Fibroblast of skin of right quadriceps (primary cell): ENCODE measurements at places on chromosomes 1 and 21.

DNA sequence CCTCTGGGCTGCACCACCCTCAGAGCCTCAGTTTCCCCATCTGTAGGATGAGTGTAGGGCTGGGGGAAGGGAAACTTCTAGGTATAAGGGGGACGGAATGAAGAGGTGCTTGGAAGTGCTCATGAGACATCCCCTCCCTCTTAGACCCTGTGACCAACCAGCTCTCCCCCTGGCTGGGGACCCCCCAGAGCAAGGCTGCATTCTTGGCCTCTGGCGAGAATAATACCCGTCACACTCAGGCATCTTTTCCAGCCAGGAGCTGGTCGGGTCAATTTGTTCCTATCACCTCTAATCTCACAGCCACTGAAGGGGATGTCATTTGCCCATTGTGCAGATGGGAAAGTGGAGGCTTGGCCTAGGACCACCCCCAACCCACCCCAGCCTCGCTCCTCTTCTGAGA lies 443.0 kb downstream of the PTPRU start:
- DNase-seq = no peak

GRCh38 chr21:37028570-37028969 lies 22.1 kb downstream of the RIPPLY3 start:
- DNase-seq = peak; percentile 15

GRCh38 chr1:87219626-87220025 lies 109.1 kb upstream of the LMO4 start:
- DNase-seq = no peak

DNA sequence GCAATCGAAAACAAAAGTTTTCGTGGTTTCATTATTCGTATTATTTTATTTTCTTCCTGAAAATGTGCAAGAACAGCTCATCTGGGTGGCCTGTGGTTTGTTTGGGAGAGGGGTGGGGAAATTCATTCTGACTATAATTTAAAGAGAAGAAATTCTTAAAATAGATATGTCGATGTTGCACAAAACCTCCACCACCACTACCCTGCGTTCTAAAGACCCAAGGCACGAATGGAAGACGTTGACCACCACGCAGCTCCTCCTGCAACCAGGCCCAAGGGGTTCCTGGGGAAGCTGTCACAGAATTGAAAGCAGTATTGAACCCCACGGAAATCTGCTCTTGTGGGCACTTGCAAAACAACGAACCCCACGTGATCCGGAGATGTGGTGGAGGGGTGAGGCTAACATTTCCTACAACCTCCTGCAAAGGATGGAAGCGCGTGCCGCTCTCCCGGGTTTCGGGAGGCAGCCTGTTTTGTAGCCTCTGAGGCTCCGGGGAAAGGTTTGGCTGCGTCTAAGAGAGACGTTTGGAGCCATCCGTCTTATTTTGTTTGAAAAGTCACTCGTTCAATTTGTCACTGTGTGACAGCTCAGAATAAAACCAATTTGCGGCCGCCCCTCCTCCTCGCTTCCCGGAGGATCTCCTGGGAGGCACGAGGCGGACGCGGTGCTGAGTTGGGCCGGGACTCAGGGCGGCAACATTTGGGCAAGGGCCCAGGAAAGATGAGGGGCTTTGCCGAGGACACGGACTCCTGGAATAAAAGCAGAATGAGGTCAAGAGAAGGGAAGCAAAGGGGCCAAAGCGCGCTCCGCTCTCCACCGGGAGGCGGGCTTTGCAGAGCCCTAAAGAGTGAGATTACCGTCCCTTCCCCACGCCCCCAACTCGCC lies 810 bp upstream of the HLX start:
- DNase-seq = peak; percentile 42

DNA sequence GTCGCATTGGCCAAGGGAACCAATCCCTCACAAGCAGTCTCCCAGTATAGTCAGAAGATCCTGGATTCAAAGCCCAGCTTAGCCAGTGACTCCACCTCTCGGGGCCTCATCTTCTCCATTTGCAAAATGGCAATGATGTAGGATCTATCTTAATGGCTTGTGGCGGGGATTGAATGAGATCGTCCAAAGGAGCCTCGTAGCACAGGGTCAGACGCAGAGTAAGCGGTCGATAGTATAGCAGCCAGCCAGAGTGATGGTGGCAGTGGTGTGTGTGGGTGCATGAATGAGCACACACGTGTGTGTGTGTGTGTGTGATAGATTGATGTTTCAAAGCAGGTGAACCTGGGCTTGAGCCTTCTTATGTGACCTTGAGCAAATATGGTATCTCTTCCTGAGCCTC lies 79.8 kb upstream of the WNT4 start:
- no peak for DNase-seq

GRCh38 chr1:207850621-207851407 lies 60.1 kb downstream of the CD34 start:
- DNase-seq = no peak

- no peak for DNase-seq
Observed at GRCh38 chr1:226748306-226748705, 9.2 kb upstream of the ITPKB start.

GRCh38 chr1:55947446-55947845 lies 631.9 kb downstream of the PLPP3 start:
- peak; percentile 6 for DNase-seq

DNA sequence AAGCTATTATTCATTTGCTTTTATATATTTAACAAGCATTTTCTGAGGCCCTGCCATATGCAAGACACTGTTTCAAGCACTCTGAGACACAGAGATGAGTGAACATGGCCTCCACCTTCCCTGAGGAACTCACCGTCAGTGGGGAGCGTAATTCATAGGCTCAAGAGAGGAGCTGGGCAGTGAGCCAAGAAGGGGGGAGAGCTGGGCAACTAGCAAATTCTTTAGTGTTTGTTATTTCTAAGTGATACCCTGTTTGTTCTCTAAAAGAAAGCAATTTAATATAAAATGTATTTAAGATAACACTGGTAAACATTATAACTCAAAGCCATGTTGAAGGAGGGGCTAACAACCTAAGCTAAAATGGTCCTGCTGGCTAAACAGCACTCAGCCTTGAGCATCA lies 119.2 kb upstream of the NGF start:
- DNase-seq = peak; percentile 60

DNA sequence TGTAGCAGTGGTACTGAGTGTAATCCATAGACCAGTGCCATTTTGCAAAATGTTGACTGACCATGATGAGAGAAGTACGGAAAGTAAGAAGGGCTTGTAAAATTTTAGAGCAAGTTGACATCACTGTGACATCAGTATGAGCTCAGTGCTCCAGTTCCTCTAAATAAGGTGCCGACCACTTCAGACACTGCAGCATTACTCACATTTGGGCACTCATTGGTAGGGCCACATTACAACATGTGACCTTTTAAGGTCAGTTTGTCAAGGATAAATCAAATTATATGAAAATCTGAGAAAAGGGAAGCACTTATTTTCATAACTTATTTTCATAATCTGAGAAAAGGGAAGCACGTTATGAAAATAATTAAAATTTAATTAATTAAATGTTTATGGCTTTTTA lies 128.0 kb upstream of the ERG start:
- no peak for DNase-seq

DNA sequence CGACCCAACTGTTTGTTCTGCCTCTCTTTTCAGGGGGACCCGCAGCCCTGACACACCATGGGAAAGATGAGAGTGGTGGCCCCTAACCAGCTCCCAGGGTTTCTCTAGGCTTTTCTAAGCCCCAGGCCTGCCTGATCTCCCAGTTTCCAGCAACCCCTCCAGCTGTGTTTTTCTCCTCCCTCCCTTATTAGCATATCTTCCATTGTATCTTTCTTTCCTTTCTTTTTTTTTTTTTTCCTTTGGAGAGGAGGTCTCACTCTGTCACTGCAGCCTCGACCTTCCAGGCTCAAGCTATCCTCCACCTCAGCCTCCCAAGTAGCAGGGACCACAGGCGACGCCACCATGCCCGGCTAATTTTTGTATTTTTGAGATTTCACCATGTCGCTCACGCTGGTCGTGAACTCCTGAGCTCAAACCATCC lies 1.8 kb upstream of the CERS2 start:
- no peak for DNase-seq

- no peak for DNase-seq
Observed at GRCh38 chr1:174284052-174284451, 124.7 kb downstream of the RABGAP1L start.

GRCh38 chr21:16424331-16424751 lies 694.6 kb downstream of the USP25 start:
- no peak for DNase-seq

GRCh38 chr1:199157494-199157893 lies 518.7 kb downstream of the PTPRC start:
- DNase-seq = peak; percentile 27

- DNase-seq = no peak
Observed at GRCh38 chr1:4309676-4310320, 344.6 kb upstream of the AJAP1 start.

- peak; percentile 84 for DNase-seq
Observed at GRCh38 chr1:109619576-109620400, at the start of the genes AMPD2 and GNAT2. Gene AMPD2, plus strand, starts transcription at chr1:109619837. Its CDS starts 1,339 bp downstream, at chr1:109621176. Gene GNAT2, minus strand, starts transcription at chr1:109619616. Its CDS starts 6,746 bp downstream, at chr1:109612870.

DNA sequence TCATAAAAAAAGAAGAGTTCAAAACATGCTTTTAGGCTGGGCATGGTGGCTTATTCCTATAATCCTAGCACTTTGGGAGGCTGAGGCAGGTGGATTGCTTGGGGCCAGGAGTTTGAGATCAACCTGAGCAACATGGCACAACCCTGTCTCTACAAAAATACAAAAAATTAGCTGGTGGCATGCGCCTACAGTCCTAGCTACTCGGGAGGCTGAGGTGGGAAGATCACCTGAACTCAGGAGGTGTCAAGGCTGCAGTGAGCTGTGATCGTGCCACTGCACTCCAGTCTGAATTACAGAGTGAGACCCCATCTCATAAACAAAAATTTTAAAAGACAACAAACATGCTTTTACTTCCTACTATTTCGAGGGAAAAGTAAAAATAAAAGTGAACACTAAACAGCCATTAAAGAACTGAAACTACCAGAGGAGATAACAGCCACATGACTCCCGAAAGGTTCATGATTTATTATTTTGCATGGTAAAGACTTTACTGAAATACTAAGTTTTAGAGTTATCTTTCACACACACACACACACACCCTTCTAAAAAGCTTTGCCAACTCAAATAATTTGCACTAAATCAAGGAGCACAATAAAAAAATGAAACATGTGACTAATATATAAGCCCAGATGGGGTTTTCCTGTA lies 48.1 kb downstream of the USP1 start:
- DNase-seq = no peak

- no peak for DNase-seq
Observed at GRCh38 chr1:198543670-198544260, 3.3 kb upstream of the ATP6V1G3 start.

DNA sequence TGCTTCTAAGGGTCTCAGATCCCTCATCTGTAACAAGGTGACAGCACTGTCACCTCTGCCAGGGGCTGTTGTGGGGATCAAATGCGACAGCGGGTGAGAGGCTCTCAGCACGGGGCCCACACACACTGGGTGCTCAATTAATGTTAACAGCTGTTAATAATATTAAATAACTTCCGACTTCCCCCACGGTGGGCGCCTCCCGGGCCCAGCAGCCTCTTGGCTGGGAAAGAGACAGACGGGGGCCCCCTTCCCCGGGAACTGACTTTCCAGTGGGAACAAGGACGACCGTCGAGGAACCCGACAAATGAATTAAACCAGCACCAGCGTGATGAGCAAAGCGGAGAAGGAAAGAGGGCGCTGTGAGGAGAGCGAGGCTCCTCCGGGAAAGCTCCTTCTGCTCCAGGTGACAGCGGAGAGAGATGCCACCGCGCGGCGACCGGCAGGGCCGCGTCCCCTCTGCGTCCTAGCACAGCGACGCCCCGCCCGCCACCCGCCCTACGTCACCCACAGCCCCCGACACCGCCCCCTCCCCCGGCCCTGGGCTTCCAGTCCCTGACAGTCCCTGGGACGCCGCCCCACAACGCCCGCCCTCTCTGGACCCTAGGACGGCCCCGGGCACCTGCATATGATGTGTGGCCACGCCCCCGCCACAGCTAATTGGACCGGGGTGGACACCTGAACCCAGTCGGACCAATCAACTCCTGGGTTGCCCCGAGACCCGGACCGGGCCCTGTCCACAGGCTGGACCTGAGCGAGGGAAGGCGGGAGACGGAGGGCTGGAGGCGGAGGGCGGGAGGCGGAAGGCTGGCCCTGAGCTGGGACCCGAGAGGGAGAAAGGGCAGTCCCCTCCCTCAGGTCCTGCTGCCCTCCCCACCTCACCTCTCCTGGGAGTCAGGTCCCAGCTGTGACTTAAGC lies 38.2 kb downstream of the MATN1 start:
- DNase-seq = no peak

- no peak for DNase-seq
Observed at GRCh38 chr1:223012176-223012788, 130.8 kb downstream of the TLR5 start.

GRCh38 chr21:45392573-45392971 lies 12.4 kb upstream of the COL18A1 start:
- no peak for DNase-seq
